Thyroid gland (tissue), 4 donors: ENCODE measurements at places on chromosomes 7 and 10. TPM values are rescaled to one million over a fixed set of nuclear protein-coding genes. Genes with fewer than 3 reads are reported as not detected.

GRCh38 chr10:24456322-24456721 lies 247.4 kb downstream of the KIAA1217 start:
- DNase-seq, result no peak

LGI1 gene
- not detected for total RNA-seq

- no peak for DNase-seq
Measured at GRCh38 chr7:100874300-100874576, 665 bp upstream of the SRRT start.

GRCh38 chr7:356087-356486 lies 66.1 kb downstream of the FOXL3 start:
- DNase-seq, result no peak

DNA sequence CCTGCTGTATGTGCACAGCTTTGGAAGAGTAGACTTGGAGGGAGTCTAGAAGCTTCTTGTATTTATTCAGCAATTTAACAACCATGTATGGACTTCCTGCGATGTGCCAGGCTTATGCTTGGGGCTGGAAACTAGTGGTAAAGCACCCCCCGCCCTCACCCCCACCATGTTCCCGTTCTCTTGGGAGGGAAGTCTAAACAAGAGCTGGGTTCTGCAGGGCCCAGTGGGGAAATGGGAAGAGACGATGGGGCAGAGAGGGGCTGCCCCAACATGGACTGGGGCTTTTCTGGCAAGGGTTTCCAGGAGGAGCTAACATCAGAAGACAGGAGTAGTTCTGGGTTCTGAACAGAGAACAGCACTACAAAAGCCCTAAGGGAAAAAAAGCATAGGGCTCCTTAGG lies 8.0 kb downstream of the RASSF4 start:
- DNase-seq, result peak; percentile 9
